DMS53 (cell line): ENCODE measurements at places on chromosomes 2 and 18.
A peak's percentile ranks its signal among the peaks of the same experiment; 100 is the strongest.

- no peak for DNase-seq
These were observed 29.7 kb downstream of the CARF start for GRCh38 chr2:202941771-202942170.

GRCh38 chr2:8437949-8438400 lies 243.9 kb upstream of the ID2 start:
- DNase-seq = no peak

- DNase-seq = no peak
These were observed 323.5 kb downstream of the CELF4 start for GRCh38 chr18:37242091-37242490.

DNA sequence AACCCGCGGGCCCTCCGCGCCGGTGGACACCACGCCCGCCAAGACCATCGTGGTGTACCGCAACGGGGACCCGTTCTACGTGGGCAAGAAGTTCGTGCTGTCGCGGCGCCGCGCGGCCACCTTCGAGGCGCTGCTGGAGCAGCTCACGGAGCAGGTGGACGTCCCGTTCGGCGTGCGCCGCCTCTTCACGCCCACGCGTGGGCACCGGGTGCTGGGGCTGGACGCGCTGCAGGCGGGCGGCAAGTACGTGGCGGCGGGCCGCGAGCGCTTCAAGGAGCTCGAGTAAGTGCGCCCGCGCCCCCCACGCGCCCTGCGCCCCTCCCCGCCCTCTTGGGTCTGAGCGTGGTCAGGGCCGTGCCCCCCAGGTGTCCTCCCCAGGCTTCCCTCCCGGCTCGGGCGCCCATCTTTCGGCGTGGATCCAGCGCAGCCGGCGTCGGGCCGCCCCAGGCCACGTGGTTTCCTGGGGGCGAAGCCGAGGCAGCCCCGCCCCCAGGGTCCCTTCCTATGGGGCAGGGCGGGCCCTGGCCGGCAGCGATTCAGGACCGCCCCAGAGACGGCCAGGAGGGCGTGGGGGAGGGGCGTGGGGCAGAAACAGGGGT lies 481 bp downstream of the DCDC2C start:
- peak; percentile 13 for DNase-seq

GRCh38 chr2:197804758-197805714 lies 643 bp downstream of the PLCL1 start:
- DNase-seq = peak; percentile 68

DNA sequence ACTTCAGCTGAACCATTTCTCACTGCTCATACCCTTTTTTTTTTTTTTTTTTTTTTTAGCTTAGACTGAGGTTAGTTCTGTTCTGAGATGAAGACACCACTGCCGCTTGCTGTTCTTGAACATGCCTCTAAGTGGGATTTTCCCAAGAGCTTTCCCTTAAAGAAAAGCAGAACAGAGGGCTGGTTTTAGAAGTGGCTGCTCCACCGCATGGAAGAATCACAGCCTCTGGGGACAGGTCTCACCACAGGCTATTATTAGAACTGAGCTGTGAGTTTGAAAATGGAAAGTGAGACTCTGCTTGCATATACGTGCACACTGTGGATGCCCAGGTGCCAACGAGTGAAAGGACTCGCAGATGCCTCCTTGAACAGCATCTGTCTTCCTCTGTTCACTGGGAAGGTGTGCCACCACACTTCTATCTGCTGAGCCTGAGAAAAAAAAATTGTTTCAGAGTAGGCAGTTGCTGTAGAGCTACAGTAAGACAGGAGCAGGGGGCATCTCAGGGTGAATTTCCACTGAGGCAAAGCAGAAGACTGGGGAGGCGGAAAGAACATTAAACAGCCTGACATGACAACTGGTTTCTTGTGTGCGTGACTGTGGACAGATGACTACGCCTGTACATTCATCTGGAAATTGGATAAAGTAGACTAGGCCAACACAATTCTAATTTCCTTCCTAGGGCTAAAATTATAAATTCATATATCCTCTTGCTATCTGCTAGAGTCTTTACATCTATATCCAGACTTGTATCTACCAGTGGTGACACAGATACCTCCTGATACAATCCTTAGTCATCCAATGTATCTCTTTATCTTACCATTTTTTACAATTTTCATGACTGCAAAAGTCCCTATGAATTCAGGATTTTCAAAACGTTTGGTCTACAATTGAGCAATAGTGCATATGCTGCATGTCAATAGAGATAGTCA lies 1045.7 kb upstream of the CELF4 start:
- no peak for DNase-seq

GRCh38 chr2:191866675-191867506 lies 20.0 kb upstream of the CAVIN2 start:
- DNase-seq = peak; percentile 70

- no peak for DNase-seq
These were observed 9.5 kb downstream of the CERS6 start for GRCh38 chr2:168465594-168465993.

DNA sequence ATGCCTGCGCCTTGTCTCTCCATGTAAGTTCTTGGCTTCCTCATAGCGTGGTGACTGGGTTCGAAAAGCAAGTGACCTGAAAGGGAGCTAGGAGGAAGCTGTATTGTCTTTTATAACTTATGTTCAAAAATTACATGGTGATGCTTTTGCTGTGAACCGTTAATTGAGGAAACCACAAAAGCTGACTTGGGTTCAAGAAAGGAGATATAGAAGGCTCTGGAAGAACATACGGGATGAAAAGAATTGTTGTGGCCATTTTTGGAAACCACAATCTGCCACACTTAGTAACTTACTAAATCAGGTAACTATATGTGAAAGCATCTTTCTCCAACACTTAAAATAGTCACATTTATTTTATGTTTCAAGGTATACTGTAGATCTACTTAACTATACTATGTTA lies 177.0 kb upstream of the RBMS1 start:
- no peak for DNase-seq

- DNase-seq = no peak
These were observed 450.1 kb downstream of the SLC4A3 start for GRCh38 chr2:220077488-220077887.
